ENCODE measurements at places on chromosomes 3 and 15.

- no peak for DNase-seq
These were observed 63.3 kb downstream of the IL1RAP start for GRCh38 chr3:190577225-190577624.

- DNase-seq, result no peak
These were observed 69.8 kb downstream of the FGF7 start for GRCh38 chr15:49492830-49493229.

DNA sequence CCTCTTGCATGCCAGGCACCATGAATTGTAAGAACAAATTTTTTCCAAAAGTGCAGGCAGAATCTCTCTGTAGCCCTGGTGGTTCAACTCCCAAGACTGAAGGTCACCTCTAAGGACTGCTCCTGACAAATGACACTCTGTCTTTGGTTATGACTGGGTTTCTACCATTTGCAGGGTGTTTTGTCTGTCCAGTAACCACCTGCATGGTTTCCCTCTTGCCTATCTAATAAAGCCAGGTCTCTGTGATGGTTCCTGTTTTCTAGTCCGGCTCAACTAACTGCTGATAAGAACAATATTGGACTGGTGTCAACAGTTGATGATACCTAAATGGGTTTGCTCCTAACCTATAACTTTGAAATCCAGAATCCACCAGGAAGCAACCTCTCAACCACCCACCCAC lies 43.7 kb downstream of the ATP8B4 start:
- DNase-seq, result no peak

DNA sequence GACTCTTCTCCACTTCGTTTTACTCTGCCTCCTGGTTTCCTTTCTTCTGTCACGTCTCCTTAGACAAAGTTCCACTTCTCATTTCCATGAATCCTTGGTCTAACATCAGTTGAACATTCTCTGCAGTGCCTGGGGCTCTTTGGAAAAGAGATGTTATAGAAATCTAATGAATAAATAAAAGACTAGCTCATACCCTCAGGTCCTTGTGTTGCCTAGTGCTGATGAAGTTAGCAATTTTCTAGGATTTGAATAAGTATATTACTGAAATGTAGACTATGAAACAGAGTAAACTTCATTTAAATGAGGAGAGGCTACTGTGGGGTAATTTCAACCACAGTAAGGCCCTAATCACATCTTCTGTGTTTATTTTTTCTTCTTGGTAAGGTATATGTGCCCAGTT lies 146.9 kb upstream of the CADPS start:
- DNase-seq, result no peak

DNA sequence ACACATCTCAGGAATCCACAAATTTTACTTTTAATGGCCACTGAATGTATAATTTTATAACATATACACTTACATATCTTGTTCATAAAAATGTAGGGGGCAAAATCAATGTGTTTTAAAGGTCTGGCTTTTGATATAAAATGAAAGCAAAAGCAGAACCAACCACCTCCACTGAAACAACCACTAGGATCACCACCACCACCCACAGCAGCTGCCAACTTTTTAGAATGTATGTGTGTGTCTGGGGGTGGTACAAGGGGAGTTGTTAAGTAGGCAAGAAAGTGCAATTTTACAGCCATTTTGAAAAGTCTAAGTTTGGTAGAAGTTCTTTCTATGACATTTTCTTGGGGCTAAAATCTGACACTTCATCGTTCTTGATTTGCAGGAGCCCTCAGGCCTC lies 44.0 kb downstream of the OTOL1 start:
- no peak for DNase-seq

DNA sequence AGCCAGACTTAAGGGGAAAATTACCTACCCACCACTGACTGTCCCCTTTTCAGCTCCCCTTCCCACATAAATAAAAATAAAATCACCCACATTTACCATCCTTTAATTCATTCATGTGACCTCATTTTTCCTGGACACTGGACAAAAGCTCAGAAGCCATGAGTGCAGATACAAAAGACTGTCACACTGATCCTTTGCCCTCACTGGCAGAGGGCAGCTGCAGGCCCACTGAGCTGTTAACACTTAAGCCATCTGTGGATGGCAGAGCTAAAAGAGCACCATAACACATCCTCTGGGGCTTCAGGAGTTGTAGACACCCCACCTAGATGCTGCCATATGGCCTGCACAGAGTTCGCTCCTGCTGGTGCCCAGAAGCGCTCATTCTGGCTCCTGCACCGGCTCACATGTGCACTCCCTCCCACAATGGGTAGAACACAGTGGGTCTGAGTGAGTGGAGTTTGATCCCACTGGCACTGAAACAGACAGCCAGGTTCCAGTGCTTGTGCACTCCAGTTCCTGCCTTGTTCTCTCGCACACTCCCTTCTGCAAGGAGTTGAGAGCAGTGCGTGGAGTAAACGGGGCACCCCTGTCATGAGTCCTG lies 38.8 kb downstream of the EDC3 start:
- no peak for DNase-seq

- no peak for DNase-seq
These were observed 20.1 kb upstream of the WDR5B start for GRCh38 chr3:122435950-122436349.

DNA sequence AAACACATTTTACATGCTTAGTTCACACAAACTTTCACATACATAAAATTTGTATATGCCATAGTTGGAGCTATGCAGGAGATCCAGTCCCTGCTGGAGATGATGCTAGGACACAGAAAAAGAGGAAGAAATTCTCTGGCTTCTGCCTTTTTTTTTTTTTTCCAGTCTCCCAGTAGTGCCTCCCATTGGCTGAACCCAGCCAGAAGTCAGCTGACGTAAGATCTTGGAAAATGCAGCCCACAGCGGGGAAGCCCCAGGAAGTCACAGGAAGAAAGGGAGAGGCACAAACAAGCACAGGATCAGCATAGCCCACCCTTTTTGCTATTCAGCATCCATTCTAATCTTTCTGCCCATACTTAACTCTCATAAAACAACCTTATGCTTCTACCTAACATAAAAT lies 38.5 kb downstream of the SCN11A start:
- DNase-seq, result no peak

DNA sequence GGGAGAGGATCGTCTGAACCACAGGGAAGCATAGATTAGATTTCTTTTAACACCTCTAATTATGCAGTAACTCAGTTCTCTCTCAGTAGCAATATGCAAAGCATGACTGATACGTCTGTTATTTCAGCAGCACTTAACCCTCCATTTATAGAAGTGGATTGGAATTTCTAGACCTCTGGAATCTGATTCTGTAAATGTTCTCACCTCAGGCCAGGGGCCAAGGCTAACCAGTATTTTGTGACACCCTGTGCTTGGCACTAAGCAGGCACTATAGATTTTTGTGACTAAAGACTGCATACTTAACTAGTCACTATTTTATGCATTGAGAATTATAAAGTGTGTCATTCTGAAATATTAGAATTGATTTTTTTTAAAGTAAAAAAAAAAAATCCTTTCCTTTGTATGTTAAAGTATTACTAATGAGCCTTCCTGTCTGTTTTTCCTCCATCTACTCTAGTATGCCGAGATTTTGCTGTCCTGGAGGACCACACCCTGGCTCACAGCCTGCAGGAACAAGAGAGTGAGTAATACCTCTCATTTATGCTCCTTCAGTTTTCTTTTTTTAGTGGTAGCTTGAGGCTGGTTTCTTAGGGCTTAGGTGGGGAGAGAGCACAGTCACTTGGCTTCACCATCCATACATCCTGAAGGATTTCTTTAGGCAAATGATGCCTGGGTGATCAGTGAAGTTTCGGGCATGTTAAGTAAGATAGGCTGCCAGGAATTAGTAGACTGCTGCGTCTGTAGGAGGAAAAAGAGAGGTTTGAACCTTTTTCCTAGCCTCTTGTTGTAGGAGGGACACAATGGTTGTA lies 26.5 kb upstream of the UTS2B start:
- no peak for DNase-seq

GRCh38 chr3:53763353-53763752 lies 82.9 kb downstream of the CHDH start:
- DNase-seq, result no peak

GRCh38 chr15:68371160-68371559 lies 60.8 kb downstream of the ITGA11 start:
- no peak for DNase-seq

- DNase-seq, result no peak
These were observed 43.1 kb downstream of the STARD5 start for GRCh38 chr15:81280696-81281455.

GRCh38 chr15:94253742-94254141 lies 22.4 kb downstream of the MCTP2 start:
- no peak for DNase-seq

GRCh38 chr15:64622410-64623260 lies 152.8 kb downstream of the RBPMS2 start:
- no peak for DNase-seq

GRCh38 chr15:67543348-67543718 lies 830 bp downstream of the MAP2K5 start:
- DNase-seq, result no peak

GRCh38 chr15:77654975-77655374 lies 22.3 kb upstream of the LINGO1 start:
- DNase-seq, result no peak

DNA sequence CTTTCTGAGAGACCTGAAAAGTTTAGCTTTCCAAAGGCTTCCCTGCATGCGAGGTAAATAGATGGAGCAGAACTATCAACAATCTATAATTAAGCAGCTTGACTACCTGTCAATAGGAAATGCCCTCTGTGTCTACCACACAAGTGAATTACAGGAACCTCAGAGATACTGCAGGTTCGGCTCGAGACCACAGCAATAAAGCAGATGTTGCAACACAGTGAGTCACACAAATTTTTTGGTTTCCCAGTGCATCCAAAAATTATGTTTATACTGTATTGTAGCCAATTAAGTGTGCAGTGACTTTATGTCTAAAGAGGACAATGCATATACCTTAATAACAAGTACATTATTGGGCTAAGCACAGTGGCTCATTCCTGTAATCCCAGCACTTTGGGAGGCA lies 252.0 kb downstream of the UBE2E2 start:
- no peak for DNase-seq

- DNase-seq, result no peak
These were observed 17.1 kb upstream of the EHHADH start for GRCh38 chr3:185270956-185271332.

- no peak for DNase-seq
These were observed 90.2 kb downstream of the EDEM1 start for GRCh38 chr3:5277612-5278236.

DNA sequence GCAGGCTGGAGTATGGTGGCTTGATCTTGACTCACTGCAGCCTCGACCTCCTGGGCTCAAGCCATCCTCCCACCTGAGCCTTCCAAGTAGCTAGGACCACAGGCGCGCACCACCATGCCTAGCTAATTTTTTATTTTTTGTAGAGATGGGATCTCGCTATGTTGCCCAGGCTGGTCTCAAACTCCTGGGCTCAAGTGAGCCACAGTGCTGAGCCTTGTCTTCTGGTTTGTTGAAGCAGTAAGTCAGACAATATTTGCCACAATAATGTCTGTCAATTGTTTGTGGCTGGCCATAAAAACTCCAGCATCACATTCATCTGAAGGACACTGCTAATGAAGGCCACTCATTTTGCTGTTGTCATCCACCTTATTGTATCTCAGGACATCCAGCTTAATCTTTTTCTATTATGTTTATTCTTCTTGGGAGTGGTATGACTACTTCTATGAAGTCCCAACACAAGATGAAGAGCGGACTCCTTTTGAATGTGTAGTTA lies 185.9 kb downstream of the FNDC3B start:
- DNase-seq, result no peak

- no peak for DNase-seq
These were observed 17.8 kb upstream of the P2RY12 start for GRCh38 chr3:151402349-151402748.

- DNase-seq, result no peak
These were observed 14.2 kb downstream of the SEMA3F start for GRCh38 chr3:50169232-50169832.

DNA sequence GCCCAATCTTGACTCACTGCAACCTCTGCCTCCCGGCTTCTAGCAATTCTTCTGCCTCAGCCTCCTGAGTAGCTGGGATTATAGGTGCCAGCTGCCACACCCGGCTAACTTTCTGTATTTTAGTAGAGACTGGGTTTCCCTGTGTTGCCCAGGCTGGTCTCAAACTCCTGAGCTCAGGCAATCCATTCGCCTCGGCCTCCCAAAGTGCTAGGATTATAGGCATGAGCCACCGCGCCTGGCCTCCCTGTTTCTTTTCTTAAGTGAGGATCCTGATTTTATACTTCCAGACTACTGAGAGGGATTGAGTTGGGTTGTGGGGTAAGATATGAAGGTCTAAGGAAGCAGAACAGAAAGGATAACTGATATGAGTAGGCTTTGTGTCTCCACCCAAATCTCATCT lies 106.8 kb downstream of the CNTN3 start:
- no peak for DNase-seq

- no peak for DNase-seq
These were observed 457.9 kb downstream of the SI start for GRCh38 chr3:164620423-164620822.

DNA sequence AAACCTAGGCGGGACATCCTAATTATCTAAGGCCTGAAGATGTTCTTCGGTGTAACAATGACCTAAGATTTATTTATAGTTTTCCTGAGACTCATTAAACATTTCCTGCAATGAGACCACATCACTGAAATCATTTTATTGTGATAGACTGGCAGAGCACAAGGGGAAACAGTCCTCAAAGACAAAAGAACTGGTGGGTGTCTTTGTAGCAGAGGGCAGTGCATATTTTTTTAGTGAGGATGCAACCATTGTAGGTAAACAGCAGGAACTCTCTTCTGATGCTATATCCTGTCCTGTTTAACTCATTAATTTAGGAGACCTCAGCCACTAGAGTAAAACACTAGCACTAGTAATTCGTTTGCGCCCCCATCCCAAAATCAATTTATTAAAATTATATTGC lies 100.0 kb downstream of the MAGI1 start:
- DNase-seq, result no peak

DNA sequence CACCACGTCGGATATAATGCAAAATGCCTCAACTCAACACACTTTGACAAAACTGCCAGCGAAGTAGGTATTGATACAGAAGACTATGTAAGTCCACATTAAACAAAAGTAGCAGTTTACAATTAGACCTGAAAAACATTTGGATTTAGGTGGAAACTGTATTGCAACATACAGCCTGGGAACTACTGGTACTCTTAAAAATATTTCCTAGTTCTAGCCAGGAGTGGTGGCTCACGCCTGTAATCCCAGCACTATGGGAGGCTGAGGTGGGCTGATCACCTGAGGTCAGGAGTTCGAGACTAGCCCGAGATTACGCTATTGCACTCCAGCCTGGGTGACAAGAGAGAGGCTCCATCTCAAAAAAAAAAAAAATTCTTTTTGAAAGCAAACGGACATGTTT lies 246.2 kb downstream of the ZBTB20 start:
- DNase-seq, result no peak

GRCh38 chr15:40081691-40082194 lies 26.9 kb downstream of the BMF start:
- DNase-seq, result peak; percentile 65

- DNase-seq, result no peak
These were observed 37.0 kb upstream of the SCN10A start for GRCh38 chr3:38853011-38853410.

All from lower lobe of right lung (tissue), 2 donors.